ENCODE measurements at places on chromosomes 1 and 21.

DNA sequence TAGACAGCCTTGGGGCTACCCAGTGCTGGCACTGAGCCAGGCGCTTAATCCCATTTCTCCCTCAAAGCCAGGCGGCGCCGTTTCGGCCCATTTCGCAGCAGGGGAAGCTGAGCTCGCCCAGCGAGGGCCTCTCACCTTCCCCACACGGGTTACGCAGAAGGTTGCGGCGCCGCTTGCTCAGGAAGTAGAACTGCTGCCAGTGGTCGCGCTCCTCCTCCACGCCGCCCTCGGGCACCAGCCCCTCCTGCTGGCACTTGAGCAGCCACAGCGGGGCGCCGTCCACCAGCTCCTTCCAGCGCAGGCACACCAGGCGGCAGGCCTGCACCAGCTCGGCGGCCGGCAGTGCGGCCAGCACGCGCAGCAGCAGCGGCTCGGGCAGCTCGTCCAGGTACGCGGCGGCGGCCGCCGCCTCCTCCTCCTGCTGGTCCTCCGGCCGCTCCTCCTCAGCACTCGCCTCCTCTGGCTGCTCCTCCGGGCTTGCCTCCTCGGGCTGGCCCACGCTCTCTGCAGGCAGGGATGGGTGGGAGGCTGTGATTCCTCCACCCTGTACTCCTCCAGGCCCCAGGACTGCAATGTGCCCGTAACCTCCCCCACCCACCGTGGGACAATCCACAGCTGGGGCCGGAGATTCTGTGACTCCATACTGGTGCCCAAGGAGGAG, 3.8 kb downstream of the FBXO2 start:
- peak; percentile 73 for DNase-seq

DNA sequence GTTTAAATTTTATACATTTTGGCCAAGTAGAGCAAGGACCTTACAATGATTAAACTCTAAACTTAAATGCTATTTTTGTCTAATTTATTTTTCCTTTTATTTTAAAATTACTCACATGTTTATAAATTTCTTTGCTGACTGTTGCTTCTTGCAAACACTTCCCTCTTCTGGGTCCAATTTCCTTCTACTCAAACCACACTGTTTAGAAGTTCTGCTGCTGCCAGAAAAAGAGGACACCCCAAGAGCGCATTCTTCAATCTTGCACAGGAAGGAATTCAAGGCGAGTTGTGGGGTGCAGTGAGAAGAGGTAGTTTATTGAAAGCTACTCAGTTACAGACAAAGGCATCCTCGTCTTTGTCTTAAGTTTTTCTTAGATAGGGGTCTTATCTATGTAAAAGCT, 88.5 kb upstream of the NEK7 start:
- no peak for DNase-seq

- no peak for DNase-seq
These were observed 21.6 kb upstream of the PTP4A2 start for GRCh38 chr1:31959521-31960340.

DNA sequence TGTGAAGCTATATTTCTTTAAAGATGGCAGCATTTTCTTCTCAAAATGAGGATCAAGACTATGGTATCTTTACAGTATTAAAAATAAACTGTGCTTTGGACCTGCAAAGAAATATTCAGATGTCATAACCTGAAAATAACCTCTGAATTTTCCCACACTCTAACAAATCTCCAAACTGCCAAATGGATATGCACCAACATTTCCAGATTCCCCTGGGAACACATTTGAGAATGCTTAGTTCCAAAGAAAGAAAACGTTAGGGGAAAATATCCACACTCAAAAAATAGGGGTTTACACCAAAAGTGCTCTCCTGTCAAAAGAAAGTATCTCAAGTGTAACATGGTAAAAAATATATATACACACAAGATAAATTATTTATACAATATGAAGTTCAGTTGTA, 69.1 kb upstream of the ARHGAP29 start:
- no peak for DNase-seq

- DNase-seq: peak; percentile 86
These were observed 20.9 kb upstream of the NCMAP start for GRCh38 chr1:24535021-24535424.

DNA sequence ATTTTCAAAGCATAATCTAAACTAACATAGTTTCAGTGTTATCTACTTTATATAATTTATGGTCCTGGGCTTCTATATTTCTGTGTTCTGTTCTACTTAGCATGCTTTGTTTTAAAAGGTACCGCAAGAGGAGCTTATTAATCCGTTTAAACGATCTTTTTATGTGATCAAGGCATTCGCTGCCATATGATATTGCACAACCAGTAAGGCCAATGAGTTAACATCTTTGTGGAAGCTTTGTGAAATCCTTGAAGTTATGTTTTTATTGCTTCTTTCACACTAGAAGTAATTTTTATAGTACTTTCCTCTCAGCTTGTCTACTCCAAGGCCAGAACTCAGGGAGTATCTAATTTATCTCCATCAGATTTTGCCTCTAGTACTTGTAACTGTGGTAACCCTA, 8.9 kb downstream of the LRRC8C start:
- no peak for DNase-seq

DNA sequence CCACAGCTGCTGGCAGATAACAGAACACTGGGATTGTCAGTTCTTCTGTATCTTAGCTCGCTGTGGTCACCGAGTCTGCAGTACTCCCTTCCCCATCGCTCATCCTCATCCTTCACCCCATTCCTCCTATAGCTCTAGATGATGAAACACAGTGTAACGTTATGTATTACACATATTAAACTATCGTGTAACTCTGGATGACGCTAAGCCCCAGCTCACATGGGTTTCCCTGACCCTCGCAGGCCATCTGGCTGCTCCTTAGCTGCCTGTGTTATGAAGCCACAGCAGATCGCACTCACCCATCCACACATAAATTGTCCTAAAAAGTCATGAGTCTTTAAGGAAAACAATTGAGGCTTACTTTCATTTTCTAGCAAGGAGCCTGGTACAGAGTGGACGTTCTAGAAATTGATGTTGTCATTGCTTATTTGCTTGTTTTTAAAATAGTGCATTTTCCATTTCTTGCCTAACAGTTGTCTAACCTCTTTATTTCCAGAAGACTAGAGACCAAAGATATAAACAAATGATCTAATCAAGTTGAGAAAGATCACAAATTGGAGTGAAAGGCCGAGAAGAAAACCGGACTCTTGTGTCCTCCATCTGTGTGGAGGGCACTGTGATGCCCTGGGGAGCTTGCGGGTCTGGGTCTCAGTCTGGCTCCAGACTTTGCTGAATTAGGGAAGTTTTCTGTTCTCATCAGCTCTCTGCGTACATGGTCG, 24.3 kb upstream of the PCP4 start:
- DNase-seq: no peak

DNA sequence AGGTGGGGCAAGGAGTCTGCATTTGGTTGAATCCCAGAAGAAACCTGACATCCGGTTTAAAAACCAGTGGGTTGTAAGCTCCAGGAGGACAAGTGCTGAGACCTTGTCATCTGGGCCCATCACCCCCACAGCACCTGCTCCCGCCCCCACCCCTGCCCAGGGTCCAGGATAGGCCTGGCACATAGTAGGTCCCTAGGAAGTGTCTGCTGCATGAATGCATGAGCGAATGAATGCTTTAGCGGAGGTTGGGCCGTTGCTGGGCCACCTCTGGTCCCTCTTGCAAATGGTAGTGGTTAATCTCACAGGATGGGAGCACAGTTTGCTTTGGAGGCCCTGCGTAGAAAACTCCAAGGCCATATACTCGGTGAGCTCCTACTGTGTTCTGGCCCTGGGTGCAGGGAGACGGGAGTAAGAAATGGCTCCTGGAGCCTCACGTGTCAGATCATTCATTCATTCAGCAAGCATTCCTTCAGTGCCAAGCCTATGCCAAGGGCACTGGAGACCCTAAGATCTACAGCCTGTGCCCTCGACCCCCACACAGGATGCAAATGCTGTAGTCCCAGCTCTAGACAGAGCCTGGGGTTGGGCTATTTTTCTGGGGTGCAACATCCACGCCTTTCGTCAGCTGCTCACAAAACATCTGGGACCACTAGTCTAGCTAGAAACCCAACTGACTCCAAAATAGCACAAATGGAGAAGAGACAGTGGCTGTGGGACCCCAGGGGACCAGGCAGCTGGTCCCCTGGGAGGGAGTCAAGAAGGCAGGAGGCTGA, 28.9 kb downstream of the EPHA2 start:
- no peak for DNase-seq

DNA sequence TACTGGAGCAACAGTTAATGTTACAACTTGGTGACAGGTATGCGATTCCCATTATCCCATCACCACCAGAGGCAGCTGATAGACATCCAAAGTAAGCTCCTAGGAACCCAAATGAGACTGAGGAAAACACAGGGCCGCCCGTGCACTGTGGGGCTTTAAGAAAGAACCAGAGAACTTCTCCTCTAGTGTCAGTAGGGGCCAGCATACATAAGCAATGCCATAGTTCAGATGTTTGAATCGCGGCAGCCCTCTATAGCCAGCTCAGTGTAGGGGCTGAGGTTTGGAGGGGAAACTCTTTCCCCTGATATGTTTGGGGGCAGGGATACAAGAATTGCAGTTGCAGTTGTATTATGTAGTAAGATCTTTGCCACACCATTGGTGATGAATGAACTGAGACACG, 593.3 kb upstream of the NCAM2 start:
- DNase-seq: no peak

- DNase-seq: no peak
These were observed 547 bp downstream of the PDPN start for GRCh38 chr1:13583966-13584791.

GRCh38 chr1:71592646-71593274, 511.9 kb upstream of the ZRANB2 start:
- no peak for DNase-seq

- DNase-seq: no peak
These were observed 34.2 kb upstream of the VTCN1 start for GRCh38 chr1:117244971-117245370.

DNA sequence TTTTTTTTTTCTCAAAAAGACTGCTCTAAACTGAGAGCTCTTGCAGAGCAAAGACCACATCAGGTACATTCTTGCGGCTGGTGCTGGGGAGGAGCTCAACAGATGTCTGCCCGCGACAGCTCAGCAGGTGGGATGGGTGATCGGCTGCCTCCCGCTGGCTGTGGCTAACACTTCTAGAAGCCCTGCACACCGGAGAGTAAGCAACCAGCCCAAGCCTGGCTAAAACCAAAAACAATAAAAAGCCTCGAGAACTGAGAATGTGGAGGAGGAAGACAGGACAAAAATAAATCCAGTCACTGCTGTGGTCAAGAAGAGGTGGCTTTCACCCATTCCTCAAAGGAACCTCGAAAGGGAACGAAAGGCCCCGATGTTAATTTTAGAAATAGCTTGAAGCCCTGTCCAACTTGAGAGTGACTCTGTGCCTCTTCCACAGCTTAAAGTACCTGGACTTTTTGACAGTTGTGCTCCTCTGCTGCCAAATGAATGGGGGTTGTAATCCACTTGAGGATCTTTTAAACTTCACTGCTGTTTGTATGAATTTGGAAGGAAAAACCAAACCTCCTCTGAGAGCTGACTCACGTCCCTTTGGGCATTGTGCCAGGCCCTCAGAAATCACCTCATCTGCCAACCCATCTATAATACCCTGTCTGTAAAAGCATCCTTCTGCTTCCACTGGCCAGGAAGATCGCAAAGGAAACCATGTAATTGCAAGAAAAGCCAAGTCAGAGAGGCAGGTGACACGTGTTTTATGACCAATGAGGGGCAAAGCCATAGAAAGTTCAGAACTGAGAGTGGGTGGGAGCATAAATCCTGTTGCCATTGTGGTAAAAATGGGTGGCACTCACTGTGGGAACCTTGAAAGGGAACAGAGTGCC, 78.6 kb downstream of the KCNN3 start:
- DNase-seq: peak; percentile 67

GRCh38 chr1:22253012-22253790, 110.3 kb upstream of the WNT4 start:
- no peak for DNase-seq

DNA sequence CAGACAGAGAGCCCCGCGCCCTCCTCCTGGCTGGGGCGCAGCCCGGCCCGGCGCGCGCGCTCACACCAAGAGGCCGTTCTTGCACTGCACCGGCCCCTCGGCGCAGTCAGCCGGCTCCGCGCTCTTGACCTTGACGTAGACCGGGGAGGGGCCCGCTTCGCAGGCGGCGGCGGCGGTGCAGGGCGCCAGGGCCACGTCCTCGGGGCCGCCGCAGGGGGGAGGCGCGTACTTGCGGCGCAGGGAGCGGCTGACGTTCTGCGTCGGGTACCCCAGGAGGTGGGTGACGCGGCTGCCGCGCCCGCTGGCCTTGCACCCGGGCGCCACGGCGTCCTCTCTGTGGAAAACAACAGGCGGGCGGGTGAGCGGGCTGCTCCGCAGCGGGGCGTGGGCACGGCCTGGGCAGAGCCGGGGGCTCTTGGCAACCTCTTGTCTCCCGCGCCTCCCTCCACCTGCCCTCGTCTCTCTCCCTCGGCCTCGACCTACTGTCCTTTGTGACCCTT, 7.7 kb downstream of the VSIG8 start:
- peak; percentile 48 for DNase-seq

- DNase-seq: no peak
These were observed 22.4 kb downstream of the ESRRG start for GRCh38 chr1:216700779-216701178.

GRCh38 chr1:85220756-85221201, 20.0 kb upstream of the SYDE2 start:
- no peak for DNase-seq

- no peak for DNase-seq
These were observed 4.1 kb upstream of the REG4 start for GRCh38 chr1:119815361-119815760.

DNA sequence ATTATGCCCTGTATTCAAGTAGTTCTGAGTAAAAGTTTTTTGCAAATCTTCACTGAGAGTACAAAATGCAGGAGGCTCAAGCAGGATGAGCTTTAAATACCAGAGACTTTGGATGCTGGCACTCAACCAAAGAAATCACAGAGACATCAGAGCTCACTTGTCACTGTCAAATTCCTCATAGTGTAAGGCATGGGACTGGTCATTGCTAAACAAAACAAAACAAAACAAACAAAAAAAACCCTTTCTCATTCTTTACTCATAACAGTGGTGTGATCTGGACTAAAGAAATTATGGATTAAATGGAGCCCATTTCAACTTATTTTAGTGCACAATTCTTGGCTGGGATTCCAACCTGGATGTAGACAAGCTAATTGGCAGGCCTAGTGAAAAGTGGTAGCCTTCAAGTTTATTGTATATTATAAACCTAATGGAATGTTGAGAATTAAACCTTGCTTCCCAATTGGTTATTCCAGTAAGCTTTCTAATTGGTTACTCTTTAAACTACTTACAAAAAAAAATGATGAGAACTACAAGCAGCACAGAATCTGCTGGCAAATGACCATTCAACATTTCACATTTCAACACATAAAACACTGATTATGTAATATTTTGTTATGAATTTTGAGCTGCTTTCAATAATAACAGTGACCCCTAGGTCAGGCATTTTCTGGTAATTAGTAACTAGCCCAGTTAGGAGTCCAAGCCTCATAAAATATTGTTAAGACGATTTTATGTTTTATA, 30.6 kb upstream of the NEK7 start:
- DNase-seq: no peak

- DNase-seq: no peak
These were observed 110.9 kb downstream of the KCNJ15 start for GRCh38 chr21:38367646-38368045.

- DNase-seq: no peak
These were observed 127.8 kb downstream of the NRDC start for GRCh38 chr1:51750729-51751128.
